ENCODE measurements at places on chromosomes 11 and 22. TPM values are rescaled to one million over a fixed set of nuclear protein-coding genes. Genes with fewer than 3 reads are reported as not detected.

DNA sequence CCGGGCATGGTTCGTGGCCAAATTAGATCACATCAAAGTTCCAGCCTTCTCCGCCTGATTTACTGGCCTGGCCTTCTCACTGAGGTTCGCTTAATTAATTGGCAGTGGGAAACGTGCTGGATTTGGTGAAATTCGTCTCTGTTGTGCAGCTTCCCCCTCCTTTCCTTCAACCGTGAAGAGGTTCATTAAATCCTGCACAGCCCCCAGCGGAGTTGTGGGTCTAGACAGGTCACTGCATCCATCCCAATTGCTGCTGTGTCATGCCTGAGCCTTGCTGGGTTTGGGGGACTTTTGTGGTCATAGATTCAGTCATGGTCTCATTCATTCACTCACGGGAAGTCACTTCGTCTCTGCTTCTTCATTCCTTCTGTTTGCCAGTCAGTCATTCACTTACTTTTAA, 90.0 kb downstream of the INSC start:
- no peaks in the 10 kb centered on the region for H3K4me1 ChIP-seq
- H3K27ac ChIP-seq: no peak overlapping the region
- no peak overlapping the region for H3K4me3 ChIP-seq
- no peaks in the 10 kb centered on the region for H3K36me3 ChIP-seq
- DNase-seq: no peak
- peaks cover 13% of the 10 kb centered on the region for H3K27me3 ChIP-seq

- no peak for DNase-seq
- H3K4me3 ChIP-seq: no peak overlapping the region
- no peaks in the 10 kb centered on the region for H3K36me3 ChIP-seq
- H3K4me1 ChIP-seq: no peaks in the 10 kb centered on the region
Measured at GRCh38 chr11:15867871-15868270, 488.5 kb downstream of the SOX6 start.

DNA sequence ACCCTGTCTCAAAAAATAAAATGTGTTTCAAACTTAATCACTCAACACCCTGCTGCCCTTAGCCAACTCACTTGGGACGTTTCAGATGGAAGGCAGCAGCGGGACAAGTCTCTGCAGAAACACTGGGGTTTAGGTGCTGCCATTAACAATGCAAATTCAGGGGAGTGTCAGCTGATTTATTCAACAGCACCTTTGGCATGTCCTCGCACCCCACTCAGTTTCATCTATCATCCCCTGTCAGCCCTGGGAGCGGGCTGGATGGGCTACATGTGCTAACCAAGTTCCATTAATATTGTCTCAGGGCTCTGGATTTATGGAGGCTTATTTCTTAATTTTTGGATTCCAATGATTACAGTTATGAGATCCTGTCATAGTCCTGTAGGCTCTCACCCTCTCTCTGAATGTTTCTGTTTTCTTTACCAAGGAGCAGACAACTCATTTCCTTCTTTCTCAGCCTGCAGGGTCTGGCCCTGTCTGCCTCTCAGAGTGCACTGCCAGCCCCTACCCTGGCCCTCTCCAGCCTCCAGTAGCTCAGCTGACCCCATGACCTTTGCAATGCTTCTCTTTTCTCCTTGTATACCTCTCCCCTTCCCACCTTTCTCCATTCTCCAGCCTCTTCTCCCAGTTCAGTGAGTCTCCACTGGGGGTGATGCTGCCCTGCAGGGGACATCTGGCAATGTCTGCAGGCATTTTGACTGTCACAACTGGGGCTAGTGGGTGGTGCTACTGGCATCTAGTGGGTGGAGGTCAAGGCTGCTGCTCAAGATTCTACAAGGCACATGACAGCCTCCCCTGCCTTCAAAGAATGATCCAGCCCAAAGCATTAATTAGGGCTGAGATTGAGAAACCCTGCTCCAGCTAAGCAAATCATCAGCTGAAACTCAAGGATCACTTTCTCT, 79.0 kb downstream of the APIP start:
- peaks cover 13% of the 10 kb centered on the region for H3K27me3 ChIP-seq
- no peaks in the 10 kb centered on the region for H3K4me1 ChIP-seq
- no peak for DNase-seq
- H3K27ac ChIP-seq: no peak overlapping the region
- no peak overlapping the region for H3K4me3 ChIP-seq

- DNase-seq: no peak
- H3K27ac ChIP-seq: no peak overlapping the region
- H3K27me3 ChIP-seq: no peaks in the 10 kb centered on the region
- H3K4me3 ChIP-seq: no peak overlapping the region
Measured at GRCh38 chr11:106063009-106063408, 14.1 kb downstream of the KBTBD3 start.

- no peaks in the 10 kb centered on the region for H3K36me3 ChIP-seq
- H3K4me1 ChIP-seq: peaks cover 3% of the 10 kb centered on the region
- DNase-seq: no peak
Measured at GRCh38 chr11:83292709-83293456, 6.7 kb upstream of the CCDC90B start.

- no peak overlapping the region for H3K4me3 ChIP-seq
- H3K36me3 ChIP-seq: no peaks in the 10 kb centered on the region
- no peak for DNase-seq
- H3K27me3 ChIP-seq: peaks cover 4% of the 10 kb centered on the region
- peaks cover 8% of the 10 kb centered on the region for H3K4me1 ChIP-seq
Measured at GRCh38 chr22:32469799-32470212, 4.8 kb upstream of the FBXO7 start.

Gene ACAT1
- total RNA-seq: 42.2 TPM

GRCh38 chr11:47688111-47688510, 27.1 kb downstream of the AGBL2 start:
- H3K27ac ChIP-seq: no peak overlapping the region
- H3K4me3 ChIP-seq: no peak overlapping the region
- no peaks in the 10 kb centered on the region for H3K27me3 ChIP-seq

Gene GGTLC2
- total RNA-seq: not detected

GRCh38 chr11:20015101-20015500, 145.2 kb downstream of the DBX1 start:
- H3K4me3 ChIP-seq: no peak overlapping the region
- no peaks in the 10 kb centered on the region for H3K36me3 ChIP-seq
- H3K27me3 ChIP-seq: peaks cover 10% of the 10 kb centered on the region
